Activated T-helper 17 cell treated with anti-CD3 and anti-CD28 coated beads, Interleukin-2, amount 50 U/mL, for 72 hours (primary cell): ENCODE measurements at places on chromosomes 1 and 21. TPM values are rescaled to one million over a fixed set of nuclear protein-coding genes. Genes with fewer than 3 reads are reported as not detected.

- ATAC-seq = no peak
These were observed 45.7 kb downstream of the S1PR1 start for GRCh38 chr1:101282314-101283038.

DNA sequence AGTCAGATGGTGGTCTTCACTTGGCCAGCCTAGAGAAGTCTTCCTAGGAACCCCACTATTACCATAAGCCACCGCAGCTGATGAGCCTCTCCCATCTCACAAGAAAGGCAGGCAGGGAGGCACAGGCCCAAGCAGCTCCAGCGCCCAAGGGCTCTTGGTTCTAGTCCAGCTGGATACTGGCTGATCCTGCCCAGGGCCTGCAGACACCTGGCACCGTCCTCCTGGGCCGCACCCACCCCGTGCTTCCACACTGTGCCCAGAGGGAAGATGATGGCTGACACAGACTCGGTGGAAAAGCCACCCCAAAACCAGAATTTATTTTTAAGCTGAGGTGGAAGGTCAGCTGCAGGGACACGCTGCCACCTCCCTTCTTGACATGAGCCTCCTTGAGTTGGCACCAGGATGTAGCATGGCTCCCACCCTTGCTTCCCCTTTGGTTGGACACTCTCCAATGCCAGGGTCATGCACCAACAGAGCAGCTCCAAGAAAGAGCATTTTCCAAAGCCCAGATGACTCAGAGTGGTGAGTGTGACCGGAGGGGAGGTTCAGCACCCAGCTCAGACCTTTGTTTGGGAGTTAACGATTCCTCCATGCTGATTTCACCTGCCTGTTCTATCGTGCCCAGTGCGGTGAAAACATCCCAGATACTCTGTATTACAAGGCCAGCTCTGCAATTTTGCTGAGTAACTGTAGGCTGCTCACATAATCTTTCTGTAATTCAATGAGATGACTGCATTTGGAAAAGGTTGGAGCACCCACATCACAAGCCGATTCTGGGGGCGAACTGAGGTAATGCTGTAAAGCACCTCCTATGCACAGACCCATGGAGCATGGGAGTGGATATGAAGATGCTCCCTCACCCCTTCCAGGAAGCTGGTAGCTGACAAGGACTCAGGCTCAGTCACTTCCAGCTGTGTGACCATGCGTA, 63.1 kb upstream of the SLC2A1 start:
- ATAC-seq = no peak

- ATAC-seq = no peak
These were observed 151.7 kb downstream of the PLA2G4A start for GRCh38 chr1:186980400-186980799.

FAM3B gene
- not detected for total RNA-seq
